ENCODE measurements at places on chromosomes 13 and 19.

DNA sequence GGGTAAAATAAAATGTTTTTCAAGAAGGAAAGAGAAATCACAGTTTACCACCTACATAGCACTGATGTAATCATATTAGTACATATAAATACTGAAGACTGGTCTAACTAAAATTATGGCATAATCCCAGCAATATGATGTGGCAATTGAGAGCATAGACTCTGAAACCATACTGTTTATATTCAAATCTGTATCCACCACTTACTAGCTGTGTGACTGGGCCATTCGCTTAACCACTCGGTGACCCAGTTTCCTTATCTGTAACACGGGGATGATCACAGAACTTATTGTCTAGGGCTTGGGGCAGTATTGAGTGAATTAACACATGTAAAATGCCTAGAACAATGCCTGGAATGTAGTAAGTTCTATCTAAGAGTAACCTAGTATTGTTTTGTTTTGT, 13.1 kb upstream of the GTF3A start:
- DNase-seq, result no peak

- no peak for DNase-seq
Observed at GRCh38 chr13:66071029-66071428, 1159.1 kb downstream of the PCDH9 start.

DNA sequence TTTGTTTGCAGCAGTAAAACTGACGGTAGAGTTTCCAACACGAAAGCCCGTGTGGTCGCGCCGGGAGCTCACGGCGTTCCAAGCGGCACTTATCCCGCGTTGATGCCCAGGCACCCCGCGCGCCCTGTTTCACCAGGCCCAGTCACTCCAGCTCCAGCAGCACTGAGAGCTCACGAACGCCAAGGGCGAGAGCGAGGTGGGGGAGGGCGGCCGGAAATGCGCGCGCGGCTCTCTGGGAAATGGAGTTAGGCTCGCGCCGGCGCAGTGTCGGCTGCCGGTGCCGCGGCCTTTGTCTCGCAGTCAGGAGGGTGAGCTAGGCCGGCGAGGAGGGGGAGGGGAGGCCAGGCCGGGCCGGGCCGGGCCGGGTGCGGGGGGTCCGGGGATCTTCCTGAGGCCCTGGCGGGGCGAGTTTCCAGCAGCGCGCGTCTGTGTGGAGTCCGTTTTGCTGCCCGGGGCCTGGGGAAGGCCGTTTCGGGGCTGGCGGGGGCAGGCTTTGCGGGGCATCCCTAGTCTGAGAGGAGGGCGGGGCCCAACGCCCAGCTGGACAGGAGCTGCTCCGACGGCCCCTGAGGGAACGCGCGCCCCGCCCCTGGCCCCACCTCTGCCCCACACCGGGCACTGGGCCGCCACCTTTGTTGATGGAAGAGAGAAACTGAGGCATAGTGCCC, at the start of gene ZNF135:
TSS of gene ZNF135 (plus strand) at position 280 of the 668 bp plus-strand sequence. CDS start 721 bp downstream, outside the sequence.
- peak; percentile 41 for DNase-seq

GRCh38 chr13:21987793-21988192, 316.9 kb downstream of the FGF9 start:
- DNase-seq, result no peak

DNA sequence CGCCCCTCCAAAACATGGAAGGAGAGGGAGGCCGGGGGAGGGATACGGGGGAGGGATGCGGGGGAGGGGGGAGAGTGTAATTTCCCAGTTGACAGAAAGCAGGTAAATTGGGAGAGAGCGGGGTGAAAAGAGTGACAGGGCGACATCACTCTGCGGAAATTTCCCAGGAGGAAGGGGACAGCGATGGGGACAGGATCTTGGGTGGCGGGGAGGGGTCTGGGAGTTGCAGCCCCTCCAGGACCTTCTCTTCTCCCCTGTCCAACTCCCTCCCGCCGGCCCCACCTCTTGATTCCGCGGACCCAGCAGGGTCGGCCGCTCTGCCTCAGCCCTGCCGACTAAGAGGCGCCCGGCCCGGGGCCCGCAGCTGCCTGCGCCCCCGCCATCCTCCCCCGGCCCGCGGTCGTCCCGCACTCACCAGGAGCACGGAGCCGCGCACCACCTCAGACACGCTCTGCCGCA, 108.0 kb upstream of the DOCK9 start:
- DNase-seq, result no peak

- DNase-seq, result no peak
Observed at GRCh38 chr19:49069026-49069425, 3.5 kb downstream of the KCNA7 start.

GRCh38 chr19:52269338-52270261, at the start of gene ZNF766:
Gene ZNF766, plus strand, starts transcription at chr19:52269587. Its CDS starts 27 bp downstream, at chr19:52269614.
- peak; percentile 95 for DNase-seq

DNA sequence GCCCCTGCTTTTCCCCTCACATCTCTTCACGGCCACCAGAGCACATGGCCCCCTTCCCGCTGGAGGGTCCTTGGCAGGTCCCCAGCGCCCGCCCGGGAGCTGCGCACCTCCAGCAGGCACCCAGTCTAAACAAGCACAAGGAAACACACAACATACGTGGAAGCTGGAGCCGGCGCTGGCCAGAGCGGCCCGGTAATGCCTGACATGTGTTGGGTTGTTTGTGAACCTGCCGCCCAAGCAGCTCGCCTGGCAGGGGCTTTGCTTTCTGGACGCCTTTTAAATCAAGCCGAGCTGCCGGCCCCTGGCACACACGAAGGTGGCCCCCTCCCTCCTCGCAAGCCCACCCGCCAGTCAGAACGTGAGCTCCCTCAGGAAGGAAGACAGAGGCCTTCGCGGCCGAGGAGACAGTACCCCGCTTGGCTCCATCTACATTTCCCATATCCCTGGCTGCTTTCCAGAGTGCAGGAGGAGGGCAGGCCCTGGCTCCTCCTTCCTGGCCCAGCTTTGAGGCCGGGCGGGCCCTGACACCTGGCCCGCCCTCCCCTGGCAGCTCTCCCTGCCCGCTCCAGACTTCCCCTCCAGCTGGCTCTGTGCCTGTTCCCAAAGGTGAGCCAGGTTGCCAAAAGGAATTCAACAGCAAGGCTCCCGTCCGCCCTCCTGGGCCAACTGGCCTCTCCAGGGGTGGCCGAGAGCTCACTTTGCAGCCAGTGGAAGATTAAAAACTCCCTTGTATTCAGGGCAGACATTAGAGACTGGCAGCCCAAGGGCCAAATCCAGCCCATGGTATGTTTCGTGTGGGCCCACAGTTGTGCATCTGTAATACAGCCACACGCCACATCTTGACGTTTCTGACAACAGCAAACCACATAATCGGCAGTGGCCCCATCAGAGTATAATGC, 28.7 kb downstream of the COMP start:
- DNase-seq, result no peak

DNA sequence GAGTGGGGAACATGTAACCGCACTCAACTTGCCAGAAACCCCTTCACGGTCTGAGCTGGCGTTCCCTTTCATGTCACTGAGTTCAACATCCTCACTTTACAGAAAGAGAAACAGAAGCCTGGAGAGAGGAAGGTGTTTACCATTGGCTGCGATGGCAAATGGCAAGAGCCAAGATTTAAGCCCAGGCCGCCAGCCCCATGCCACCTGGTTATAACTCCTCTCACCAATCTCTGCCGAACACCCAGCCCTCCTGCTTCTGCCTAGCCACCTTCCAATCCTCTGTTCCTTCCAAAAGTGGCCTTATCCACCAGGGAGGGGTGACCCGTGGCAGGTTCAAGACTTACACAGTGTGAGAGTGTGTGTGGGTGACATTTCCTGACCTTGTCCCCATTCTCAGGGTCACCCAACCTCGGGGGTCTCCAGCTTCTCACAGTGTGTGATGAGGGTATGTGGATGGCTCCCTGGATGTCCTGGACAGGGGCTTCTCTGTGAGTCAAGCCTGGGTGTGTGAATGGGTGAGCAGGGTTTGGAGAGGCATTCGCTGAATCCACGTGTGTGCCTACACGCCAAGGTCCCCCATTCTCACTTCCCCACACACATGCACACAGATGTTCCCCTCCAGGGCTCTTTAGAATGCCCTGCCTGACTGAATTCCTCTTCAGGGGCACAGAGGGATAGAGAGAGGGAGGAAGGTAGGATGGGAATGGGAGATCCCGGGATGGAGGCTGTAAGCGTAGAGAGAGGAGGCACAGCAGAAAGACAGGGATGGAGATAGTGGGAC, 1.2 kb downstream of the CADM4 start:
- DNase-seq, result no peak

DNA sequence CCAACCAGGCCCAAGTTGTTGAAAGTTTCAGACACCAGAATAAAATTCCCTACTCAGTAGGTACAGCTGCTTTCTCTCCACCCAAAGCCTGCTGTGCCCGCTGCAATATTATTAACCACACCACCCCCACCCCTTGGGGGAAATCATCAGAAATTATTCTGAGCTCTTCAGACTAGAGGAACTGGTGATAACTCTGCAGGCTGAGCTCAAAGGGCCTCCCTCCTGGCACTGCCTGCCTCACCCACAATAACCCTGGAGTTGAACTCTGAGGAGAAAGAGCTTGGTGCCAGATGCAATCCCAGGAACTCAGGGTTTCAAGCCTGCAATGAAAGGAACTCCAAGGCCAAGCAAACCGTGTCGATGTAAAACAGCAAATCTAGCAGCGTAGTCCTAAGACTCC, 381.7 kb upstream of the ZNF507 start:
- DNase-seq, result no peak

DNA sequence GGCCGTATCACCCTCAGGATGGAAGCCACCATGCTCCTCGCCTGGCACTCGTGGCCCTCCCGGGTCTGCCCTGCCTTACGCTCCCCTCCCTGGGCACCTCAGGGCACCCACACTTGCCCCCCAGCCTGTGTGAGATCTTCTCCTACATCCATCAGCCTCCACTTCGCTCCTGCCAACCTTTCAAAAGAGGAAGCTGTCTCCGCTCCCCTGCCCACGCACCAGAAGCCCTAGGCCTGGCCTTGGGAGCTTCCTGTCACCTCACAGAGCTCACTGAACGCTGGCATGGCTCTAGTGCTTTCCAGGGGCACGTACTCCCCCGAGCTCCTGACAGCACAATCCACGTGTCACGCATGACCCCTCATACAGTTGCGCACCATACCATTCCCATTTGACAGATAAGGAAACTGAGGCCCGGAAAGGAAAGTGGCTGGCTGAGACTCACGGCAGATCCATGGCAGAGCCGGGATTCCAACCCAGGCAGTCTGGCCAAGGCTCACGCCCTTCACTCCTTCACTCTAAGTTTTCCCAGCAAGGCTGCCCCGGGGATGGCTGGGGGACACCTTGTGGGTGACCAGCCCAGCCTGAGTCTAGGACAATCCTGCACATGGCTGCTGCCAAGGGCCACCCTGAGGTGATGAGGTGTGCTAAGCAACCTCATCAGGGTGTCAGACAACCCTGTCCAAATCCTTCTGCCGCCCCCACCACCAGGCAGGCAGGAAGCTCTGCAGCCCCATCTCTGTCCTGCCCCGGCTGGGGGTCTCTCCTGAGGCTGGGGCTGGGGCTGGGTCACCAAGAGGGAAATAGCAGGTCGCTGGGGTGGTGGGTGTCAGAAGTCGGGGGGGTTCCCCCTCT, 19.3 kb downstream of the PPP1R12C start:
- no peak for DNase-seq

GRCh38 chr13:22427066-22427465, 753.7 kb upstream of the SGCG start:
- no peak for DNase-seq

- no peak for DNase-seq
Observed at GRCh38 chr13:53445686-53446085, 417.1 kb downstream of the OLFM4 start.

GRCh38 chr19:2952953-2953481, 8.2 kb upstream of the ZNF77 start:
- no peak for DNase-seq

- DNase-seq, result no peak
Observed at GRCh38 chr19:53991224-53992113, at the start of gene CACNG6. Gene CACNG6, plus strand, starts transcription at chr19:53991637. Its CDS starts 1,241 bp downstream, at chr19:53992878.

DNA sequence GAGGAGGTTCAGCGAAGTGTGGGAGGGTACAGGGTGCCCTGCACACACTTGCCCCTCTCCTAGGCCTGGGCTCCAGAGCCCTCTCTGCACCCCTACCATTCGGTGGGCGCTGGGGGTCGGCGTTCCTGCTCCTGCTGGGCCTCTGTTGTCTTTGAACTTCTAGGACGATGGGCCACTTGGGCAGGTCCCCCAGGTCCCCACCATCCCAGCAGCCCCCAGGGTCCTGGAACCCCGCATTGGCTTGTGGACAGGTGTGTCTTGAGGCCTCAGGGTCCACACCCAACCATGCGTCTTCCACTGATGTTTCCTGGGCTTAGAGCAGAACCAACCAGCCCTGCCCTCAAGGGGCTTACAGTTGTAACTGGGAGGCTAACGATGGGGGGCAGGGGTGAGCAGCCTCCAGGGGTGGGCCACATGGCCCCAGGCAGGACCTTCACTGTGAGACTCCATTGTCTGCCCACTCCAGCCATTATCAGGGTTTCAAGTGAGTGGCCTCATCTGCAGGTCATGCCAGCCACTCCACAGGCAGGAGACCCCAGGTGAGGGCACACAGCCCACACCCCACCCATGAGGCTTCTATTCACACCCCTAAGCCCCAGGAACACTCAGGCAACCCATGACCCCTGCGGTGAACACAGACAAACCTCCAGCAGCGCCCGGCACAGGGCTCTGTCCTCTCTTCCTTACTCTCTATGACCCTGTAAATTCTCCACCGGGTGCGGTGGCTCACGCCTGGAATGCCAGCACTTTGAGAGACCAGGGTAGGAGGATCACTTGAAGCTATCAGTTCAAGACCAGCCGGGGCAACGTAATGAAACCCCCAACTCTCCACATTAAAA, 2.0 kb upstream of the KLF16 start:
- no peak for DNase-seq

DNA sequence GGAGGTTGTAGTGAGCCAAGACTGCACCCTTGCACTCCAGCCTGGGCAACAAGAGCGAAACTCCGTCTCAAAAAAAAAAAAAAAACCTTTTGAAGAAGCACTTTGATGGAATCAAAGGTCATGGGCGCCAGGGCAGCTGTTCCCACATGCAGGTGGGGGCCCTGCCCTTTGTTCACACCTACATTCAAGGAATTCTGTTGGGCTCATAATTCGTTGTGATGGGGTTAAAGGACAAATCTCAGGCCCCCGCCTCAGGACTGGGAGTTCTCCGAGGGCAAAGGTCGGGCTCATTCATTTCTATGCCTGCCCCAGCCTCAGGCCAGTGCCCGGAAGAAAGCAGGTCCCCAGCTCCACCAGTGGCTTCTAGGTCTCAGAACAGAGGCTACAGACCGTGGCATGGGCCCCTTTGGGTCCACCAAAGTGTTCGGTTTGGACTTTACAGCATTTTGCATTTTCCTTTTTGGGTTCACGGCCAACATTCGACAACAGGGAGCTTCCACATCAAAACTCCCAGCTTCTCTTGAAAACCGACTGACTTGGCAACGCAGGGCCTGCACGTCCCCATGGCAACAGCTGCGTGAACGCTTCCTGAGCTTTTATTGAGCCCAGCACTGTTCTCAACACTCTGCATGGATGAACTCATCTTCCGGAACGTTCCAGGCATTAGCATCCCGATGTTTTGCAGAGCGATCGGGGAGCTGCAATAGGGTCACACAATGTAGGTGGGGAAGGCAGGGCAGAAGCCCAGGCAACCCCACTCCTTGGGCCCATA, 10.1 kb upstream of the GTF2F1 start:
- no peak for DNase-seq

- DNase-seq, result no peak
Observed at GRCh38 chr13:82614086-82614485, 1268.2 kb downstream of the SLITRK1 start.

Data from stimulated activated CD8-positive, alpha-beta memory T cell treated with anti-CD3 and anti-CD28 coated beads, Interleukin-2, amount 100 ng/mL, for 1 hour (primary cell).